Erythroblast (primary cell): ENCODE measurements at places on chromosomes 4 and X.

GRCh38 chrX:70032792-70033191 lies 16.9 kb downstream of the AWAT2 start:
- DNase-seq: no peak

DNA sequence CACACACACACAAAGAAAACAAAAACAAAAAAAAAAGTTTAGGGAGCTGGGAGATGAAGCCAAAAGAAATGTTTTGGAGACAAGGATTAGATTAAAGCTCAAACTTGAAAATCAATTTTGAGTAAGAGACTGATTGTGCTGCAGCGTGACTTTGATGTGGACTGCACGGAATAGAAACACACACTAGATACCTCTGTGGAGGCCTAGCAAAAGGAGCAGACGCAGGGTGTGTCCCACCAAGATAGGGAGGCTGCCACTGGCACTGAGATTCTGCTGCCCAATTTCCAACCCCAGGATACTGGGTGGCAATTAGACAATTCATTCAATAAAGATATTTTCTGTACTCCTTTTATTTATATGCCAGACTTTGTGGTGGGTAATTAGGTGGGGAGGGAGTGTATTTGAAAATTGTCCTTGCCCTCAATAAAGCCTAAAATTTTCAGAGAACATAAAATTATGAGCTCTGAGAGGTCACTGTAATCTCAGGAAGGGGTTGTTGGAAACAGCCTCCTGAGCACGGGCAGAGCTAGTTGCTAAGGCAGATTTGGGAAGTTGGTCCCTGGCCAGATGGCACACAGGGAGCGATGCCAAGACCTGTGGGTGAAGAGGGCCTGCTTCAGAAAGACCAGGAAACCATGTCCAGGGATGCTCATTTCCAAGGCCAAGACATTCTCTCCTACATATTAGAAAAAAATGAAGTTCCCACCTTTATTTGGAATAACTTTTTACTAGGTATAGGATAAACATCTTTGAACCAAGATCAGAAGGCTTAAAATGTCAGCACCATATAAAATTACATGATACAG lies 1.9 kb upstream of the PPP3CA start:
- peak; percentile 49 for DNase-seq

DNA sequence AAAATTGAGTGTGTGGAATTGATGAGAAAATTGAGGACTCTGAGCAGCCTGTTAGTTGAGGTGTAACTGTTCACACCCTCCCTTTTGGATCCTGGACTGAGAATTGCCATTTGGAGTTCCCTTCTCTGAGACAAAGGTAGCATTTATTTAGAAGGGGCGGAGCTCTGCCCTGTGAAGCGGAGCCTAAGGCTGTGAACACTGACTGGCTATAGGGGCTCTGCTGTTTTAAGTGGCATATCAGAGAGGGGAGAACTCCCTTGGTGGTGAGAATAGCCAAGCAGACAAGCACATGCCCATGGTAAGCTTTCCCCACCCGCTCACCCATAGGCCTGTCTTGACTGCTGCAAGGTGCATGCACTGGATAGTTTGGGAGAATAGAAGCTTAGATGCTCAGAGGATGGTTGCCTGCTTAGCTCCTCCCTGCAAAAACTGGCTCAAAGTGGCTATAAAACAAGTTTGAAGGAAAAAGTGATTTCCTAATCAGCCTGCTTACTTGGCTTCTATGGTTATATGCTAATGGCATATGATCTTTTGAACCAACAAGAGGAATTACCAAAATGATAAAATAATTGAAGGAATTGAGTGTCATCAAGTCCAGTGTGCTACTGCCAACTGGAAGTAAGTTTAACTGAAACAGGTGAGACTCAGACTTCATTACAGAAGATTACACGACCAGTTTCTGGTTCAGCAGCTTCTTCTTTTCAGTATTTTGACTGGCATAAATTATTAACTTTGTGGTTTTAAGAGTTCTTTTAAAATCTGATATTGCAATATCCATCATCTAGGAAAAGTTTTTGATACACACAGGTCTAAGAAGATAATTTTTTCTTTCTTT lies 108.4 kb downstream of the AFF1 start:
- DNase-seq: peak; percentile 26

DNA sequence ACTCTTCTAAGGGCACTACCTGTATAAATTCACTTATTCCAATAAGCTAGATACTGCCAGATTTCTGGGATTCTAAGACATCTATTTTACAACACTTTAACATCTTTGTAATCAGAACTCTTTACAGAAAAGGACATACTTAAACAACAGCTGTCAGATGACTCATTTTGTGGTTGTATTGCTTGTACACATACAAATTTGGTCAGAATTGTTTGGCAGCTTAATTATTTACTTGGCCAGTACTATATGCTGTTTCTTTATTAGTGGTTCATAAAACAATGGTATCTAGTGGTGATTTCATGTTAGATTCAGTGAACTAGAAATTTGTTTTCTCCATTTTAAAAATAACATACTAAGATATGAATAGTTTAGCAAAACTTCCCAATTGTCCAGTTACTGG lies 27.2 kb downstream of the PALLD start:
- no peak for DNase-seq

- peak; percentile 12 for DNase-seq
Observed at GRCh38 chr4:152940461-152940860, 4.3 kb downstream of the FHDC1 start.

DNA sequence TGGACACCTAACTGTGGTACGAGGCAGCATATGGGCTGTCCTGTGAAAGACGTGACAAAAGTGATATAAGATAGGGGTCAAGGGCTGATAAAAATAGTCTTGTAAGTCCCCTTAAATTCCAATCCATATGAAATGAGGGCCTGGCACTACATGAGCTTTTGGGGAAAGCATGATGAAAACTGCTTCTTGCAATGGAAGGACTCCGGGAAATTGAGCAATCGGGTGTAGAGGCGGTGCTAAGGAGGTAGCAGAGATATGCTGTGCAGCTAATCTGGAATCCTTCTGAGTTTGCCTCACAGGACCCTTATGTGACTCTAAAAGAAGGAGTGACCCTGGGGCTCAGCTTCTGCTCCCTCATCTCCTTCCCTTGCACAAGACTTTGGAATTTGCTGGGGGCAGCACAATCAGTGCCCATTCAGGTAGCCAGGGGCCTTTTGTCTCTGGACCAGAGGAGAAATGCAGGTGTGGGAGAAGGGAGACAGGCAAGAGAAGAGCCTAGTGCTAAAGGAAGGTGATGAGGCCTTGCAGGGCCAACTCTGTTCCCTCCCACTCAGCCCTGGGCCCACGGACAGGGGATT lies 12.8 kb downstream of the CLDN2 start:
- DNase-seq: no peak

DNA sequence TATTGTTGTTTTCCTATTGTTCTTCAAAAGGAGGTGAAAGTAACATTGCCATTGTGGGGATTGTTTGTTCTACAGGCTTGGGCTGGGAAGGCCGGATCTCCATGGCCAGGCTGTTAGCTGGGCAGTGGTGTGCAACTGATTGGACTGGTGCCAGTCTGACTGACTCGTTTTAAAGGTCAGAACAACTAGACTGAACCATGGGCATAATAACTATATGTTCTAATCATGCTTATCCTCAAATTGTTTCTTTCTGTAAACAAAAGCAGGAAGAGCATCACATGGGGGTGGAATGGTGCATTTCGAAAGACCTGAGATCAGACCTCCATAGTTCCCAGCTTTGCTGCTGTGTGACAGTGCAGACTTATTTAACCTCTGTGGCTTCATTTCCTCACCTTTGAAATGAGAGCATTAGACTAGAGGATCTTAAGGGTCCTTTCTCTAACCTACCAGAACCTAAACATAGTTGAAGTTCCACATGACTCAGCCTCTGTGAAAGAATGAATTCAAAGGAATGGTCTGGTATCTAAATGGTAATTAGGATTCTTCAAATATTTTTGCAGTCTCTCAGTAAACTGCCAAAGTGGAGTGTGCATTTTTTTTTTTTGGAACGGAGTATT lies 66.7 kb upstream of the PGRMC2 start:
- DNase-seq: peak; percentile 65

- no peak for DNase-seq
Observed at GRCh38 chr4:142596595-142596994, 249.5 kb downstream of the INPP4B start.

- DNase-seq: peak; percentile 56
Observed at GRCh38 chr4:82798168-82799005, at the start of gene SCD5. TSS of gene SCD5 (minus strand) at chr4:82798796. CDS start at chr4:82798537, 259 bp downstream.

DNA sequence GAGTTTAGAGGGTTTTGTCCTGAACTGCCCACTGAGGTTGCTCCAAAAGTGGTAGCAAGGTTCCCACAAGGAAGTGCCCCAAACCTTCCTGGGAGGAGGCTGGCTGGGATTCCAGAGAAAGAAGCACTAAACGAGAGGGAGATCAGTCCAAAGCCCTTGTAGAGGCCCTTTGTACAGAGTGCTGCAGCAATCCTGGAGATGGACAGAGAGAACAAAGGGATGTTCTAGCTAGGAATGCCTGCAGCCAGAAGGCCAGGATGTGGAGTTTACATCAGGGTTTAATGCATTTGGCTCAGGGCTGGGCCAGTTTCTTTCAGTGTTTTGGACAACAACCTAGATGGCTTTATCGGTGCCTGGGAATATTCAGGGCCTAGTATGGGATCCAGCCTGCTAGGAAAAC lies 2155.1 kb upstream of the AGA start:
- no peak for DNase-seq

GRCh38 chrX:74797338-74797887 lies 127.8 kb downstream of the NEXMIF start:
- no peak for DNase-seq

GRCh38 chrX:140086691-140087090 lies 121.4 kb upstream of the CXorf66 start:
- no peak for DNase-seq

- no peak for DNase-seq
Observed at GRCh38 chrX:9532349-9532748, 67.5 kb downstream of the TBL1X start.

DNA sequence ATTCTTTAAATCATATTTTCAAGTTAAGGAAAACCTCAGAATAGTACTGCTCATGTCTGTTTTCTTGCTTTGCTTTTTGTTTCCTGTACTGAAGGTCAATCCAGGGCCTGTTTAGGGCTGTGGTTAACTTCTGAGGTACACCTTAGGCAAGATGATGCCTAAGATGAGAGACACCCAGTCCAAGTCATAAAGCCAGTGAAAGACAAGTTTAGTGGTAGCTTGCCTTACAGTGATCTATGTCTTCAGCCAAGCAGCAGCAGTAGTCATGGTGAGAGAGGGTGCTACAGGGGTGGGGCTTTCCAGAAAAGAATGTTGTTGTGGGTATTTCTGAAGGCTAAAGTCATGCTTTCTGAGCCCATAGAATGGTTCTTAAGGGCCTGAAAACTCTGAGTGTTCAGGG lies 173.7 kb downstream of the VSIG4 start:
- DNase-seq: no peak

DNA sequence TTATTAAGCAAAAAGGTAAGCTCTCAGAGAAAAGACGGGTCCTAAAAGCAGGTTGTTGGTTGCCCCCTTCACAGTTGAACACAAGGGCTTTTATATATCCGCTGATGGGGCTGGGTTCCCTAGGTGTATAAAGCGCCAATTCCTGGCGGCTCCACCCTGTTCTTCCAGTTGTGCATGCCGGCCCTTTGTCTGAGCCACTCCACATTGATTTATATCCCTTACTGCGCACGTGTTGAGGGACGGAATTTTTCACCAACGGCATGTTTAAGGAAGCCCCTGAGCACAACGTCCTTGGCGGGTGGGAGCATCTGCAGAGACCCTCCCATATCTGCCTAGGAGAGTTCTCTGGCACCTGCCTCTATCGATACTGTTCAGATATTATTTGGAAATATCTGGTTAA lies 135.7 kb downstream of the DTHD1 start:
- DNase-seq: no peak

- DNase-seq: no peak
Observed at GRCh38 chrX:133434197-133434820, 19.0 kb upstream of the GPC4 start.

DNA sequence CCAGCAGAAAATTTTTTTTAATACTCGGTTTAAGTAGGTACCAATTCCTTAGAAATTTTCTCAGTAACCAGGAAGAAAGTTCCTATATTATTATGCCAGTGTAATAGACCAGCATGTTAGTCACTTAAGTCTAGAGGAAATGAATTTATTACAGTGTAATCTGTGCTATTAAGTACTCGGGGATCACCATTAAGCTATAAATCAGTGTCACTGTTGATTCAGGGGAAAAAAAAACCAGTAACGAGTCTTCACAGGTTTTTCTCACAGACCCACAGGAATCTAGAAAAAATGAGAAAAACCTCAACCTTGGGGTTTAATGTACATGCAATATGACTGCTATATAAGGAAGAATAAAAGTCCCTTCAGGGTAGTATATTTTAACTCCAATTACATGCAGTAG lies 138.3 kb upstream of the IL1RAPL2 start:
- no peak for DNase-seq

DNA sequence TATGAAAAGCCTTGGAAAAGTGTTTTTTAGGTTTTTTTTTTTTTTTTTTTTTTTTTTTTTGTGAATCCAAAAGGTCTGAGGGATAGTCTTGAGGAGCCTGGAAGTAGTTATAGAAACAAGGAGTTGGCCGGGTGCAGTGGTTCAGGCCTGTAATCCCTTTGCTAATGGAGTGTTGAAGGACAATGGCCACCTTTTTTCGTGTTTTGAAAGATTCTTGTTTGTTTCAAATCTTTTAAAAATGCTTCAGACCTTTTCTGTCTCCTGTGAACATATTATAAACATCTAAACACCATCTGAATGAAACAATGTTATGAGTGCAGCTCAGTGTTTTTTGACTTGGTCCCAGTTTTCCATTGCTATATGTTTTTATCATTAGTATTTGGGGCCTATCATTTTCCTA lies 177.8 kb downstream of the SOWAHB start:
- DNase-seq: no peak

- no peak for DNase-seq
Observed at GRCh38 chr4:61011051-61011450, 189.1 kb upstream of the ADGRL3 start.

- DNase-seq: no peak
Observed at GRCh38 chrX:126575911-126576310, 23.3 kb upstream of the DCAF12L1 start.

GRCh38 chr4:128600996-128601871 lies 208.3 kb upstream of the JADE1 start:
- DNase-seq: peak; percentile 50

DNA sequence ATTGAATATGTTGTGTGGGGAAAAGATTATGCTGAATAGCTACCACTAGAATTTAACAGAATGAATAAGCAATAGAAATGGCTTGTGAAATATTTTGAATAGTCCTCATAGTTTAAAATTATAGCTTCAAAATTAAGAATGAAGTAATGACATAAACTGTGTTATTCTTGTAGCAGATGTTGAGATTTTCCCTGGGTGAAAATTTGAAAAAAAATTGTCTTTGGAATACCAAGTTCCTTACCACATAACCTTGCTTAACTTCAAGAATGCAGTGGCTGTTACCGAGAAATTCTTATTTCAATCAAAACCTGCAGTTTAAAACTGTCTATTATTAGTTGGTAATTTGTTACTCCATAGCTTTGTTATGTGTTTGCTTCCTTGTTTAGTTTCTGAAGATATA lies 1268.6 kb downstream of the RAPGEF2 start:
- no peak for DNase-seq
